ENCODE measurements at places on chromosomes 7 and 10. TPM values are rescaled to one million over a fixed set of nuclear protein-coding genes. Genes with fewer than 3 reads are reported as not detected.
A peak's percentile ranks its signal among the peaks of the same experiment; 100 is the strongest.

CPXM2 gene
- total RNA-seq, result 0.75 TPM

FRG2B gene
- total RNA-seq, result 0.14 TPM

HOXA10 gene
- total RNA-seq, result not detected

PNLIP gene
- not detected for total RNA-seq

CHST3 gene
- total RNA-seq, result 6.8 TPM

HKDC1 gene
- total RNA-seq, result 0.56 TPM

DNA sequence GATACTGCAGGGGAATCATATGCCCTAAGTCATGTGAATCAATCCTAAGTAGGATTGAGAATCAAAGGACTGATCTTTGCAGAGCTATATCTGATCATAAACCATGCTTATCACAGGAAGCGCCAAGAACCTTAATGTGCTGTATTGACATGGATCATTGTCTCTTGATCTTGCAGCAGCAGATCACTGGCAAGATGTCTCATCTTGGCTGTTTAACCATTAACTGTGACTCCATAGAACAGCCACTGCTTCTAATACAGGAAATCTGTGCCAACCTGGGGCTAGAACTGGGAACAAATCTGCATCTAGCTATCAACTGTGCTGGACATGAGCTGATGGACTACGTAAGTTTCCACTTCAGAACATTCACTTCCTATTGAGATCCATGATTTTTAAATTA is 21.6 kb downstream of the ENO4 start:
- no peak for ATAC-seq

DNA sequence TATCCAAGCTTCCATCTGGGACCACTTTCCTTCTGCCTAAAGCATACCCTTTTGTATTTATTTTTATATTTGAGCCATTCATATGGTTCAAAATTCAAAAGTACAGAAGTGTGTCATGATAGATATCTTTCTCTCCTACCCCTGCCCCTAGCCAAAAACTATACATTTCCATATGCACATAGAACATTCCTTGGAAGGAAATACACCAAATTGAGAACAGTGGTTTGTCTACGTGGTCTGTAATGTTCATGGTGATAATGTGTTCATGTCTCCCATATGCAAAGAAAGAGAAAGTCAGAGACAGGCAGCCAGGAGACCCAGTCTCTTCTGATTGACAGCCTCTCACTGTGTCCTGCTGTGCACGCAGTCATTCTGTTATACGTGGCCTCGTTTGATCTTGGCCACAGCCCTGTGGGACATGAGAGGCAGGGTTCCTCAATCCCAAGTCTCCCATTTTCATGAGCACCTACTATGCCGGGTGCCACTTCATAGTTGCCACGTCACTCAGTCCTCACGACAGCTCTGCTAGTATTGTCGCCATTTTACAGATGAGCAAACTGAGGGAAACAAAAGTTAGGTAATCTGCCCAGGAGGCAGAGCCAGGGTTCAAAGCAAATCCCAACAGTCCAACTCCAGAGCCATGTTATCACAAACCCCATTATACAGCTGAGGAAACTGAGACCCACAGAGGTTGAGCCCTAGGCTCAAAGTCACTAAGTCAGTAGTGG is 8.0 kb upstream of the CDH23 start:
- peak; percentile 54 for ATAC-seq

GRCh38 chr10:53111529-53111928 is 338.9 kb upstream of the MBL2 start:
- no peak for ATAC-seq

DNA sequence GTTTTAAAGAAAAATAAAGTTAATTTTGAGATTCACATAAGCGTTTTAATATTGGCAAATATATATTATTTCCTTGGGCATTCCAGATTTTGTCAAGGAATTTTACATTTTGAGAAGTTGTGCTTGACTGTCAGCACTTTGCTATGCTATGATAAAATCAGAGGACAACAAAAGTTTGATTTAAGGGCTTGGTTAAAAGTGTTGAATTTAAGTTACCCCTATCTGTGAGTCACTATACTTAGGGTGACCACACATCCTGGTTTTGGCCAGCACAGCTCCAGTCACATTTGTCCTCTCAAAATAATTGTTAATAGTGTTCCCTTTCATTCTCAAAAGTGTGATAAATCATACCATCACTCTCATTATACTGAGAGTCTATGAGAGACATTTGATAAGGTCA is 34.2 kb upstream of the ANK3 start:
- no peak for ATAC-seq

DNA sequence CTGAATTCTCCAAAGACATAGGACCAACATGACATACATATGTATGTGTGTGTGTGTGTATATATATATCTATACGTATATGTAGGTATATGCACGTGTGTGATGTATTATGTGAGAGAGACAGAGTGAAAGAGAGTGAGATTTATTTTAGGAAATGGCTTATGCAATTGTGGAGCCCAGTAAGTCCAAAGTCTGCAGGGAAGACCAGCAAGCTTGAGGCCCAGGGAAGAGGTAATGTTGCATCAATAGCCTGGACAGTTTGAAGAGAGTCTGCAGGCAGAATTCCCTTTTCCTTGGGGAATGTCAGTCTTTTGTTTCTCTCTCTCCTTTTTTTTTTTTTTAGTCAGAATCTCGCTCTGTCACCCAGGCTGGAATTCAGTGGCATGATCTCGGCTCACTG is 33.0 kb upstream of the CARD11 start:
- ATAC-seq, result no peak

- peak; percentile 53 for ATAC-seq
Observed at GRCh38 chr10:97640868-97641811, 669 bp downstream of the PI4K2A start.

DNA sequence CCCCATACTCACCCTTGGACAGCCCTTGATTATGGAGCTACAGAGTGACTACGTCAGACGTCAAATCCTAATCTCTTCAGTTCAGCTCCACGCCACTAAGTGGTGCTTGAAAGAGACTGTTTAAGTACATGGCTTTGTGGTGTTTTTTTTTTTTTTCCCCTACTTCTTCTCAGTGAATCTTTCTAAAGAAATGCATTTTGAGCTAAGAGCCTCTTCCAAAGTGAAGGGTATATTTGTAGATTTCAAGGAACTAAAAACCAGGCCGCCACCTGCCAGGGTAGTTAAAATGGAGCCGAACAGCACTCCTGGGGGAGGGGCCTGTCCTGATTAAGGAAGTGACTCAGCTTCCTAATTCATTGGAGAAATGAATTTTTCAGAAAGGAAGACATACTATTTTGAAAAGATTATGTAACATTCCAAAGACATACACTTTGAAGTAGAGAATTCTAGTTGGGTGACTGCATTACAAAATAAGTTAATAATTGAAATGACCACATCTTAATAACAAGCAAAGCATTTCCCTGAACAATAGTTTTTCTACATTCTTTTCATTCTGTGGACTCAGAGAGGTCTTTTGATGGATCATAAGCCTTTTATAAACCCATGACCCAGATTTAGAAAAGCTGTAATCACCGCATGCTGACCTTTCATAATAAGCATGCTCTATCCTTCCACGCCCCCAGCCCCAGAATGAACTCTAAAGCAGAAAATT is 20.6 kb upstream of the VPS41 start:
- ATAC-seq, result no peak

Measured in motor neuron (in vitro differentiated cells).